T-cell (primary cell): ENCODE measurements at places on chromosomes 5 and 9.

DNA sequence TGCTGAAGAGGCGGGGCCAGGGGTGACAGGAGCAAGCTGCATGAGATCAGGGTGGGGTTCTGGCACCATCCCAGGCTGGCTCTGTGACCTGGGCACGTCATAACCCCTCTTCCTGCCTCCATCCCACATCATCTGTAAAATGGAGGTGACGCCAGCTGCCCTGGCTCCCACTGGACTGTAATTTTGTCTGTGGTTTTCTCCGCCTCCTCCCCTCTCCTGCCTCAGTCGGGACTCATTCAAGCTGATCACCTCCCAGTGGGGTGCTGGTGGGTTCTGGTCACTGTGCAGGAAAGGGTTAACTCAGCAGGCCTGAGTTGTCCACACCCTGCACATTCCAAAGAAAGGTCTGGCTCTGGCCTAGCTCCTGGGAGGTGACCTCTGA, 128.2 kb downstream of the RXRA start:
- DNase-seq: no peak

DNA sequence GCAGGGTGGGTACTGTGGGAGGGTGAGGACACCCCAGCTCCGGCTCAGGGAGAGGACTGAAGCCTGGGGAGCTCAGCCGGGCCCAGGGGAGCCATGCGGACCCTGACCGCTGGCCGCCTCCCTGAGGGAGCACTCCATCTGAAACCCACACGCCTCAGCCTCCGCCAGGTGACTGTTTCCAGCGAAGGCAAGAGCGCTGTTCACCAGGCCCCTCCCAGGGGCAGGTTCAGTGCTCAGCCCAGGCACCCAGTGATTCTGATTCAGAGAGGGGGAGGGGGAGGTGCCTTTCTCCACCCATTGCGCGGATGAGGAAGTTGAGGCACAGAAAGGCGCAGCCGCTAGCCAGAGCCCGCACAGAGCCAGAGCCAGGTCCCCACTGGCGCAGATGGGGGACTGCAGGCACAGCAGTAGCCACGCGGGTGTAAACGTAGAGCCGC, 27.0 kb downstream of the ADGRD2 start:
- no peak for DNase-seq

- DNase-seq: no peak
Measured at GRCh38 chr5:52796031-52796430, 8.3 kb downstream of the ITGA1 start.

GRCh38 chr9:126488310-126488709, 125.4 kb upstream of the LMX1B start:
- DNase-seq: no peak

GRCh38 chr9:14304259-14304658, 9.7 kb downstream of the NFIB start:
- DNase-seq: no peak

DNA sequence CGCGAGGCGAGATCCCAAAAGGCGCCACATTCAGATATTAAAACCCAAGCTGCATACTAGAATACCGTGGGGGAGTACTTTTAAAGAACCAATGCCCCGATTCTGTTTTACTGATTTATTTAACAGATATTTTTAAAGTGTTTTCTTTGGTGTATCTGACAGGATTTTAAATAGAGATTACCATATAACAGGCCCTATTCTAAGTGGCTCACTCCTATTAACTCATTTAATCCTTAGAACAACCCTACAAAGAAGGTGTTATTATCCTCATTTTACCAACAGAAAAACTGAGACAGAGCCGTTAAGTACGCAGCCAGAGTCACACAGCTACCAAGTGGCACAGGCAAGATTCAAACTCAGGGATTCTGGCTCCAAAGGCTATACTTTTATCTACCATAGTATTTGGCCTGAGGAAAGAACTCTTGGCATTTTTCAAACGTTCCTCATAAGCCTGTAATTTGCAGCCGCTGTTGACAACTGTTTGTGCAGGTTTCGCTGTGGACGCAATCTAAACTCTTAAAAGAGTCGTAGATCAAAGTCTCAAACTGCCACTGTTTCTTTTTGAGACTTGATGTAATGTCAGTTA, 550 bp upstream of the TMEM245 start:
- DNase-seq: no peak

GRCh38 chr9:124788542-124789217, 11.7 kb downstream of the OLFML2A start:
- DNase-seq: no peak

- DNase-seq: no peak
Measured at GRCh38 chr5:79697222-79698170, 7.9 kb downstream of the CMYA5 start.

DNA sequence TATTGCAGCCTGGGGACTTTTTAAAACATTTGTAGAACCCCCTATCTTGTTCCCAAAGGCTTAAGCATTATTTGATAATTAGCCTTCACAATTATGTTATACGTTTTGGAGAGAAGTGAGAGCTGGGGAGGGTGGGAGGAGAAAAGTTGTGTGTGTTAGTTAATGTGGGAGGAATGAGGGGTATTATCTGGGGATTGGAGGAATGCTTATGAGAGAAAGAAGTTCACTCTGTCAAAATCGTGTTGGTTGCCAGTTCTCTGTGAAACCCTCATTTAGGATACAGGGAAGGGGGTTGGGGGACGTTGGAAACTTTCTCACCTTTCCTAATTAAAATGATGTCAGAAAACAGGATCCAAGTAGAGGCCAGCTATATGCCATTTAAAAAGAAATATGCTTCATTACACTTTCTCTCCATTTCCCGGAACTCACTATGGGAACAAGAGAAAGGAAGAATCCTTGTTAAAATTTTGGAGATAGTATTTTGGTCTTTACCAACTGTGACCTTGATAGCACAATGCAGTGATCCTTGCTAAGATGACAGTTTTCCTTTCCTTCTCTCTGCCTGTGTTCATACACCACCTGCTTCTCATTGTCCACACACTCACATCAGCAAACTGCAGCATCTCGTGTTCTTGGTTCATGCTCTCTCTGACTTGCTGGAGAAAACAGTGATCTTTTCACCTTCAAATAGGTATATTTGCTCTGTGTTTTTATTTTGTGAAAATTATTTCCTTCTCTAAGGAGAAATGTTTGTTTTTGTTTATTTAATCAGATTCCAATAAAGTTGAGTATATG, 336.7 kb upstream of the CLINT1 start:
- DNase-seq: no peak

GRCh38 chr5:72653586-72653985, 146.4 kb upstream of the ZNF366 start:
- no peak for DNase-seq

GRCh38 chr9:136393531-136393930, 6.4 kb downstream of the SNAPC4 start:
- no peak for DNase-seq

- DNase-seq: no peak
Measured at GRCh38 chr5:24615159-24615558, 29.6 kb downstream of the CDH10 start.
